ENCODE measurements at places on chromosomes 6 and 20. TPM values are rescaled to one million over a fixed set of nuclear protein-coding genes. Genes with fewer than 3 reads are reported as not detected.
A peak's percentile ranks its signal among the peaks of the same experiment; 100 is the strongest.

DNA sequence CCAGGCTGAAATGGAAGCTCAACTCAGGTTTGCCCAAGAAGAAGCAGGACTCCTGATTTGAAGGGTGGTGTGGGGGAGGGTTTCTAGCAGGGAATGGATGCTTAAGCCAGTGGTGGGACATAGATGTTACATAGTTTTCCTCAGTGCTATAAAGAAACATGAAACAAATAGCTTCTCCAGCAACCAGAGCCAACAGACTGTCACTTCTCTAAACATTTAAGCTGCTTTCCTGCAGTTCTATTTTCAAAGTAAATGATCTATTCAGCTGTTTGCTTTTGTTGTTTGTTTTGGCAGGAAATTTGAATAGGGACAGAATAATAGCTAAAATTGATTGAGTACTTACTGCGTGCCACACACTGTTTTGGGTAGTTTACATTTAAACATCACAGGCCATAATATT lies 169.0 kb downstream of the UST start:
- DNase-seq: peak; percentile 68

DNA sequence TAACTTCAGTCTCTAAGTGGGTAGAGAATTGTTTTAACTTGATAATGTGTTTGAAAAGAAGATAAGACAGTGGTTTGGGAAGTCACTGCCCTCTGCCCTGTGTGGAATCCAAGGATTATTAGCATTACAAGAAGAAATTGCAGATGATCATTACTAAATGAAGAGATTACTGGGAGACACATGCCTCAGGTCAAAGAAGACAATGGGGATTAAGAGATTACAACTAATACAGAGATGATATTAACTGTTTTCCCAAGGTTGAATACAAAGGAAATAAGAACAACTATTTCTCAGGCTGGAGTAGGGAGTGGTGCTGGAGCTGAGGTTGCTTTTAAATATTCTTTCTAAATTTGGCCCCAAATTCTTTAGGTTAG lies 166.0 kb downstream of the TRMT11 start:
- DNase-seq: no peak

GPR63 gene
- 1.5 TPM for total RNA-seq

DNA sequence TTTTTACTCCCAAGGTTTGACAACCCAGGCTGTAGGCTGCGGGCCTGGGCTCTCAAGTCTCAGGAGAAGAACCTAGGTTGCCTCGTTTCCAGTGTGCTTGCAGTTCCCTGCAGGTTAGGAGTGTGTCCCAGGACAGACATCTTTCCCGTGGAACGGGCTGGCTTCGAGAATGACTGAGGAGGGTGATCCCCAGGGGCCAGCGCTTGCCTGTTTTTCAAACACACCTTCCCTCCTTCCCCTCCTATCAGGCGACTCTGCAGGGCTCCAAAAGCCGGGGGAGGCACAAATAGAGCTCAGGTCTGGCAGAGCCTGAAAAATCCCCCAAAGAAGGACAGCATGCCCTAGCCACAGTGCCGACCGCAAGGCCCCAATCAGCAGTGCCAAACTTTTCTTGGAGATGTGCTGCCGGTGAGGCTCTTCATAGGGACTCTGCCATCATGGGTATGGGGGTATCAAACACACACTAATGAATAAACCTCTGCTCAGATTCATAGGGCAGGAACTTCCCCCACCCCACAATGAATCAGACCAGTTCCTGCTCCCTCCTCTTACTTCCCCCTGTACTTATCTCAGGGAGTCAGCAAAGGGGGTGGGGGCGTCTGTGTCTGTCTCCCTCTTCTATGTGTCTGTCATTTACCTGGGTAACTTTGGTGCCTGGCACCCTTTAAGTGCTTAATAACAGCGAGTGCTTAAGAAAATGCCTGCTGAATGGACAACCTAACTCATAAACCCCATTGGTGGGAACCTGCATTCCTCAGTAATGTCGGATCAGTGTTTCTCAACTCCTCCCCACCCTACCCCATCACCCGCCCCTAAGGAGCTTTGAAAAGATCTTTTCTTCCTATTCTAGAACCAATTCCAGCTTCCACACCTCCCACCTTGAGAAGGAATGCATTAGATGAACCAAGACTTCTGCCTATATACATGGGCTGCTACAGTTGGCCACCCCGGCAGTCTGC lies 1.6 kb downstream of the KCNG1 start:
- DNase-seq: no peak

GRCh38 chr6:35141007-35141655 lies at the start of gene TCP11:
TCP11 (minus strand) TSS chr6:35141339; CDS start chr6:35140870, 469 bp downstream.
- DNase-seq: peak; percentile 3

VEGFA gene
- total RNA-seq: 141 TPM

GRCh38 chr6:52611833-52612232 lies 35.0 kb upstream of the TRAM2 start:
- no peak for DNase-seq

GRIK2 gene
- total RNA-seq: 3.7 TPM

DNA sequence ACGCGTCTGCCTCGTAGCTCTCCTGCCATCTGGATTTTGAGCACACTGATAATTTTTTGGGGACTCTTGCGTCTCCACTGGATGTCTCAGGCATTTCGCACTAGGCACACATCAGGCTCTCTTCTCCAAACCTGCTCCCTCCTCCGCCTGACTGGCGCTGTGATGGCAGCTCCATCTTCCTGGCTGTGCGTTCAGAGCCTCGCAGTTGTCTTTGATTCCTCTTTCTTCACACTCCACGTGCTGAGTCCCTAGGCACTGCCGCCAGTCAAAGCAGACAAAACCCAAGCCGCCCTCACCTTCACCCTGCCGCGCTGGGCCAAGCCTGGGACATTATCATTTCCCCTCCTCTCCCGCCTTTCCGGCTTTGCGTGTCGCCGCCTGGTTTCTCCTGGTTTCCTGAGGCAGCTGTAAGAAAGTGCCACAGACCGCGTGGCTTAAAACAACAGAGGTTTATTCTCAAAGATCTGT lies 778 bp downstream of the PSMG4 start:
- DNase-seq: peak; percentile 29

DNA sequence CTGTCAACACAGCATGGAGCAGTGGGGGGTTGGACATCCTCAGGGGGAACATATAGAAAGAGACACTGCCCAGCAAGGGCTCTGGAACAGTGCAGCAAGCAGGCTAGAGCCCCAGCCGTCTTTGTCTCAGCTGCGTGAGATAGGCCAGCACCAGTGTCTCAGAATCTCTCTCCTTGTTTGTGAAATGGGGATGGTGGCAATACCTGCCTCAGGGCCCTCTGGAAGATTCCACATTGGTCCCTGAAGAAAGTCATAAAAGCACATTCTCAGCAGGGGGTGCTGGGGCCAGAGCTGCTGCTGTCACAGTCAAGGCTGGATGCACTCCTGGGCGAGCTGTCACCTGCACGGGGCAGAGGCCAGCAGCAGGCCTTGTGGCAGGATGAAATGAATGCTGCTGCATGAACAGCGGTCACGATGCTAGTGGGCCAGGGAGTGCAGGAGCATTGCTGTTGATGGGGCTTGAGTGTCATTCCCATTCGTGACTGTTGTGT lies 121.7 kb downstream of the SYCP2 start:
- no peak for DNase-seq

CDSN gene
- total RNA-seq: 37.1 TPM

- no peak for DNase-seq
Measured at GRCh38 chr6:166849749-166850183, 106.6 kb downstream of the RNASET2 start.

CLPSL2 gene
- not detected for total RNA-seq

GRCh38 chr6:16498237-16498636 lies 259.9 kb downstream of the GMPR start:
- DNase-seq: no peak

STMND1 gene
- total RNA-seq: not detected

HLA-C gene
- total RNA-seq: 25.7 TPM

DNA sequence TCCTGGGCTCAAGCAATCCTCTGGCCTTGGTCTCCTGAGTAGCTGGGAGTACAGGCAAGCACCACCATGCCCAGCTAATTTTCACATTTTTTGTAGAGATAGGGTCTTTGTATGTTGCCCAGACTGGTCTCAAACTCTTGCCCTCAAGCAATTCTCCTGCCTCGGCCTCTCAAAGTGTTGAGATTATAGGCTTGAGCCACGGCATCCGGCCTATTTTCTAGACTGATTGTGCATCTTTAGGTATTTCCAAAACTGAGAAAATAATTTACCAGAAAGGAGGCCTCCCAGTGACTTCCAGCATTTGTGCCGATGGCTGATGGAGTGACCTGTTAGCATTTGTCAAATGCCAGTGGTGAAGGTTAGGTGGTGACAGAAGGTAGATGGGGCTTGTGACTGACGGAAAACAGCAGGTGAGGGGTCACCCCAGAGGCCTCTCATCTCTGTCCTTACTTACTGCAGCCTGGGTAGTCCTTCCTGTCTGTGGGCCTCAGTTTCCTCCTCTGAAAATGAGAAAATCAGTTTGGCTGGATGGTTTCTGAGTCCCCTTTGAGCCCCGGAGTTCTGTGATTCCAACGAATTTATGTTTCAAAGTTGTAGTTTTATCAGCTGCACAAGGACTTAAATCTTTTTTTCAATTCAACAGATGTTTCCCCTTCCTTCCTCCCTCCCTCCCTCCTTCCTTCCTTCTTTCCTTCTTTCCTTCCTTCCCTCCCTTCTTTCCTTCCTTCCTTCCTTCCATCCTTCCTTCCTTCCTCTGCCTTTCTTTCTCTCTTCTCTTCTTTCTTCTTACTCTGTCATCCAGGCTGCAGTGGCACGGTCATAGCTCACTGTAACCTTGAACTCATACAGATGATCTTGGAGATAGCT lies 53.5 kb downstream of the TGM2 start:
- no peak for DNase-seq

GRCh38 chr6:96716221-96716620 lies 121.1 kb downstream of the GPR63 start:
- no peak for DNase-seq

GRCh38 chr6:36132246-36132895 lies 2.1 kb downstream of the MAPK13 start:
- no peak for DNase-seq

DNA sequence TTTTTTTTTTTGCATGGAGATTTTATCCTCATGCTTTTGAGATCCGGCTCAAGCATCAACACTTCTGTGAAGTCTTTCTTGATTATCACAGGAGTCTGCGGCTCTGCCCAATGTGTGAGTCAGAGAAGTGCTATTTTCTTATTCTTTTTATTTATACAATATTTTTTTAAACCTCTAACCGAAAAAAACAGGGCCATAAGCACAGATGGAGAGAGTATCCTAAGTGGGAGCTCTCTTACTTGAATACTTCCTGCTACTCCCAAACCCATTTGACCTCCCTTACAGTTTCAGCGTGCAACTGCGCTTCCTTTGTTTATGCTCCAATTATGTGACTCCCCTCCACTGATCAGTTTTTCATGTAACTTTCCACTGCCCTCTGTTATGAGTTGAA lies 8.7 kb upstream of the ATXN1 start:
- peak; percentile 25 for DNase-seq

GRCh38 chr6:15490242-15491100 lies 172.4 kb downstream of the DTNBP1 start:
- no peak for DNase-seq

POU5F1 gene
- total RNA-seq: 0.69 TPM

LBP gene
- total RNA-seq: 0.30 TPM

DNA sequence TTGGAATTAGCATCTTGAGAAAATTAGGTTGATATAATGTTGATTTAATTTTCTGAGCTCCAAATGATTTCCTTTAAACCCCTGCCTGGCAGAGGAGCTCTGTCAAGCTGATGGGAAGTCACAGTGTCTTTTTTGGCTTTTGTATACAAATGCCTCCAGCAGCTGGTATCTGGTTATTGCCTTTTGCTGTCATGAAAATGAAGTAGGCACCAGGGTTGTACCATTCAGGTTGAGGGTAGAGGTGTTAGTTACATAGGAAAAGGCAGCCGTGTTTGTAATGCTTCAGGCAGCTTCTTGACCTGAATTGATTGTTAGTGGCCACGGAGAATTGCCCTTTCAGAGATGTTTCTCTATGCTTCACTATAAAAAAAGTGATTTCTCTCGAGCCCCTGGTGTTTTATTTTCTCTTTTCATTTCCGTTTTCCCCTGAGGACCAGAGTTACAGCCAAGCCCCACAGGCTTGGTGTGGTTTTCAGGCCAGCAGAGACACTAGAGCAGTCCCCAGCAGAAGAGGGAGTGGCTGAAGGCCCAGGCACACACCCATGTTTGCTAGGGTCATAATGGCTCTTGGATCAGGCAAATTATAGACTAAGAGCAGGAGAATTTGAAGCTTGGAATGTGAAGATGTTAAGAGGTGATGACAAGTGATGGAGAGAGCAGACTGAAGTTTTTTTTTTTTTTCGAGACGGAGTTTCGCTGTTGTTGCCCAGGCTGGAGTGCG lies 21.6 kb downstream of the CMTR1 start:
- no peak for DNase-seq

UBD gene
- total RNA-seq: not detected

CST7 gene
- 9.4 TPM for total RNA-seq

RAET1G gene
- 0.79 TPM for total RNA-seq

PSORS1C1 gene
- 5.9 TPM for total RNA-seq

DNA sequence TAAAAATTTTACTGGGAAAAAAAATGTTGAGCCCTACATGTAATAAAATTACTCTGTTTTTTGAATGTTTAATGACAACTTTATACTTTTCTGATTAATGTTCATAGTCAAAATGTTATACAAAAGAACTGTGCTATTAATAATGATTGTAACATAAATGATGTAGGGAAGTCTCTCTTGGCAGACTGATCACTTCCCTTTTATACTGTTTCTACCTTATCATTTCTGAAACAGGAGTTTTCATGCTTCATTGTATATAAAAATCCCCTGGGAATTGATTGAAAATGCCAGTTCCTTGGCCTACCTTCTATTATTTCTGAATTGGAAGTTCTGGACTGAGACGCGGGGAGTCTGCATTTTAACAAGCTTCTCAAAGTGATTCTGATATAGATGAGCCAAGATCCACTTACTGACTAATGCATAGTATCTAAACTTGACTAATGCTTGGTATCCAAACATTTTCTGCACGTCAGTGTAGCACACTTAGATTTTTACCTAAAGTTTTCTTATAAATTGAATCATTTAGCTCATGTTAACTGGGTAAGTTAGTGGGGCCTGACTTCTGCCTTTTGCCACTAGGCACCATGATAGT lies 7.2 kb upstream of the HDAC2 start:
- no peak for DNase-seq

- DNase-seq: no peak
Measured at GRCh38 chr6:108734271-108734922, 113.8 kb upstream of the ARMC2 start.

- no peak for DNase-seq
Measured at GRCh38 chr20:46324379-46324778, 16.1 kb upstream of the CDH22 start.

CASP8AP2 gene
- 18.8 TPM for total RNA-seq

DNA sequence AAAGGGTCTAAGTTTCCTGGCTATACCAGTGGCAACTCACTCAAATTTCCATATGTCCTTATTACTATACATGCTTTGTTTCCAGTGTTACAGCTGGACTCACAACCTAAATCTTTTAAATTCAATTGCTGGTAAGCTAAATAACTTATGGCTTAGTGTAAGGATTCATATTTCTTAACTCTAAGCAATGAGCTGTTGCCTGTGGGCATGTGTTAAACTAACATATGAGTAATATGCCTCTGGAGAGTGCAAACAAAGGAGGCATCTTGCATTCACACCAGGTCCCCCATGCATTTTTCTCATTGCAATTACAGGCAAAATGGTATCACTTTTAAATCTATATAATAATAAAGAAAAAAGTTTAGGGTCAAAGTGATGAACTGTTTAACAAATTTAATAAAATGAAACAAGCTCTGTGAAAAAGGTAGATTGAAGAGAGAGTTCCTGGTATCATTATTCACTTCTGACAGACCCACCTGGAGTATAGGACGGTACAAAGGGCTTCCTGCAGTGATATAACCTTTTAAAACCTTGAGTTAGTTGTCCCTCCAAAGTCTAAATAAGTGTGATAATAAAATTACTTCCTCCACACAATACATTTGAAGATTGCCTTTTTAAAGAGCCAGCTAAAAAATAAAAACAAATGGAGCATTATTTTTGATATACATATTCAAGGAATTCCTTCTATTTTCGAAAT lies 57.6 kb upstream of the HMGCLL1 start:
- no peak for DNase-seq

Data from skin of body (tissue), 3 donors.